Stimulated activated CD8-positive, alpha-beta memory T cell treated with anti-CD3 and anti-CD28 coated beads, Interleukin-7, amount 100 ng/mL, for 4 hours (primary cell): ENCODE measurements at places on chromosomes 11 and 22.

DNA sequence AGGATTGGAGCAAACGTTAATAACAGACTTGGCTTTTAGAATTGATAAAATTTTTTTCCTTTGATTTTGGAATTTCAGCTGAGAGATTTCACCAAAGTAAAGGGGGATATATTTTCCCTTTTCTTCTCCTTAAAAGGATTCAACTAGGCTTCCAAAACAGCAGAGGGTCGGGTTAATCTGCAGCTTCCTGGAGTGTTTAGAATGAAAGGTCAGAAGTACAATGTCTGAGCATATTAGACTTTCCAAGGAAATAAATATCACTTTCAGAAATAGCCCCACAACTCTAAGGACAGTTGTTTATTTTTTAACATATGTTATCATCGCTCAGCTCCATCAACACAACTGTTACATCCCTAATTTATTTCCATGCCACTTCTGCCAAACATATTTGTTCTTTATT is 1532.9 kb upstream of the RAG2 start:
- DNase-seq, result no peak

DNA sequence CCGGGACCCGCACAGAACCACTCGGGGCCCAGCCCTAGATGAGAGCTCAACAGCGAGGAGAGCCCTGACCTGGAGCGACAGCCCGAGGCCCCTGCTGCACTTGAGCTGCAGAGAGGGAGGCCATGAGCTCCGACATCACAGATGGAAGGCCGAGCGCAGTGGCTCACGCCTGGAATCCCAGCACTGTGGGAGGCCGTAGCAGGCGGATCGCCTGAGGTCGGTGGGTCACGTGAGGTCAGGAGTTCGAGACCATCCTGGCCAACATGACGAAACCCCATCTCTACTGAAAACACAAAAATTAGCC is 13.8 kb upstream of the BRSK2 start:
- DNase-seq, result no peak

DNA sequence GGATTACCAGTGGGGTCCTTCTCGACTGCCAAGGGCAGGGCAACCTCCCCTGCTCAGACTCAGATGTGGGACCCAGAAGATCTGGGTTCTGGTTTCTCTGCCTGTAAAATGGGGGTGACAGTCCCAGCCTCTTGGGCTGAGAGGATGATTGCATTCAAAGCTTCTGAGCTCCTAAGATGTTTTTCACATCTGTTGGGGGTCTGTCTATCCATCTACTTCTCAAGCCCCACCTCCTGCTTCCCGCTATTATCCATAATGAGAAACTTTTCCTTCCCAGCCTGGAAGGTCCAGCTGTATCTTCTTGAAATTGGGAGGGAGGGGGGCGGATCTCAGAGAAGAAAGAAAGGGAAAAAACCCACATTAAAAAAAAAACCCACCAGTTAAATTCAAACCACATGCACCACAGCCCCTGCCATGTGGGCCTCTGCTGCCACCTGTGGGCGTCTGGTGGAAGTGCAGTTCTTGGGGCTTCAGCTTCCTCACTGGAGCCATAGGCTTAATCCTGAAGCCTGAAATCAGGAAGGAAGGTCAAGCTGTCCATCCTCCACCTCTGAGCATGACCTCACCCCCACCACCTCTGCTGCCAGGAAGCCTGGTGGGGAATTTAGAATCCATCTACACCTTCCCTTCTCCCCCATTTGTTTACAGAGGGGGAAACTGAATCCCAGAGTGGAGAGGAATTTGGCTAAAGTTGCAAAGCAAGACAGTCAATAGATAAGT is 27.3 kb downstream of the ARHGEF17 start:
- DNase-seq, result peak; percentile 55

GRCh38 chr11:132058211-132058772 is 687.9 kb downstream of the NTM start:
- DNase-seq, result no peak

DNA sequence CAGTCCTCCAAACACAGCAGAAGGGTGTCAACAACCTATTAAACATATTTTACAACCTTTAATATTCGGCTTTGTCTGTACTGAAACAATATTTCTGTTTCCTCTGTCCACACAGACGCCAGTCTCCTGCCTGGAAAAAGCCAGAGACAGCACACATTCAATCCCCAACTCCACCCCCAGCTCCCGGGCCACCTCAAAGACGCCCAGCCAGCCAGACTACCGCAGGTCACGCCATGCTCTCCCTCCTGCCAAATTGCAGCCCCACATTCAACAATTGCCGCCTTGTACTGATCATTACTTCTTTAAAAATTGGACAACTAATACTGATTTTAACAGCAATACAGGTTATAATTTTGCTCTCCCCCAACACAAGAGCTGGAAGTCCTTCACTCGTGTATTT is 1.2 kb downstream of the SERGEF start:
- DNase-seq, result no peak

DNA sequence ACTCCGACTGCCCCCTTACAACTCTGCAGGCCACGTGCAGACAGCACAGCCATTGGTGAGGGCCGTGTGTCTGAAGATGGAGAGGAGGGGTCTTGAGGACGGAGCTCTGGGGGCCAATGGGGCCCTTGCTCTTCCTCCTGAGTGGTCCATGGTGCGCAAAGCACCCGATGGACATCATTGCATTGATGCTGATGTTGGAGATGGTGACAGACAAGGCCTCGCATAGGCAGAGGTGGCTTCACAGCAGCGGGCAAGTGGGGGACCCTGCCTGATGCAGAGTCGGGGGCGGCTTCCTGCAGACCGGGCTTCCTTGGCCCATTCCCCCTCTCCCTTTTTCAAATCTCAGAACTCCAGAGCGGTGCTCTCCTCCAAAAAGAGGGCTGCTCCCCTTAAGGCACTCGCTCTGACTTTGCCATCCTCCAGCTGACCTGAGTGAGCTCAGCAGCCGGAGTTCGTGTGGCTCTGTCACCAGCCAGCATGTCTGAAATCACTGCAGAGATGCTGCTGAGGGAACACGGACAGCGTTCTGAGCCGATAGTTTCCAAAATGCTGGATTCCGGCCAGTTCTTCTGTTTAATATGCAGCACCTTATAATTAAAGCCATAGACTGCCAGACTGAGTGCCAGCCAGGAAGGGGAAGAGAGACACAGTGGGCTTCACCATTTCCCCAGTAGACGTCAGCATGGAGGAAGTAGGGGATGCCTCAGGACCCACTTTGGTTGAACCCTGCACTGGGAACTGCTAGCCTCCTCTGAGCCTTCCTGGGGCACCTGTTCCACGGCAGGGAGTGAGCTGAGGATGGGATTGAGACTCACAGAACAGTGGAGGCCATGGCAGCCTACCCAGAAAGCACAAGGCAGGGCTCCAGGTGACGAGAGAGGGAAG is 278.2 kb downstream of the BRD1 start:
- DNase-seq, result no peak
